ENCODE measurements at places on chromosomes 5 and 9.

DNA sequence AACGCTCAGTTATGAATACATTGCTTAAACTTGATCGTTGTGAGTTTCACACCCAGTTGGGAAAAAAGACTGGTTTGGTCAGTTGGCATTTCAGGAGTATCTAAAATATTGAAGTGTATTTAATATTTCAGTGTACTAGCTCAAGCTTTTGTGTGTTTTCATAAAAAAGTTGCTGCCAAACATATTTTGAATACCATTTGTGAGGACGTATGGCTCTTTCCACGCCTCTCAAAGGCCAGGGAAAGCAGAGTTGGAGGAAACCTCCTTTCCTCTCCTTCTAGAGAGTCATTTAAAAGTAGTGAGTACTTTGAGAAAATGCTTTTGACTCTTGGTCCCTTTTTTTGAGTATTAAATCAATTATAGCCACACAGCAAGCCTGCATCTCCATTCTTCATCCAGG lies 43.2 kb upstream of the ANKRD33B start:
- DNase-seq, result no peak

DNA sequence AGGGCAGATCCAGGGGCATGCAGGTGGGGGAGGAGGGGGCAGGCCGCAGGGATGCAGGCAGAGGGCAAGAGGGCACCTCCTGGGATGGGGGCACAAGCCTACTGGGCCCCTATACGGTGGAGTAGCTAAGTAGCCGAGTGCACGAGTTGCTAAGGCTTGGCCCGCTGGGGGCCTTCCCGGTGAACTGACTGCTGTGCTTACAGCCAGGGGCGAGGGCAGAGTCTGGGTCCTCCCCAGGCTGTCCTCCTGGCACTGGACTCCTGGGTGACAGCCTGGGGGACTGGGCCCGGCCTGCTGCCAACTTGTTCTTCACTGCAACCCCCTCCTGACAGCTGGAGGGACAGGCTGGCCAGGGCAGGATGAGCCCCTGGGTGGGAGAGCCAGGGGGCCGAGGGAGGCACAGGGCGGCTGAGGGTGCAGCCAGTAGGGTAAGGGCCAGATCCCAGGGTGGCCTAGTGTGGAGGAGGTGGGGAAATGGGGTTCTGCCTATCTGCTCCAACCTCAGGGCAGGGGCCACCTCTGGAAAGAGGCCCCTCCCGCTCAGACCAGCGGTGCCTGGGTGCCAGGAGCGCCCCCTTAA lies 1.7 kb upstream of the EGFL7 start:
- no peak for DNase-seq

DNA sequence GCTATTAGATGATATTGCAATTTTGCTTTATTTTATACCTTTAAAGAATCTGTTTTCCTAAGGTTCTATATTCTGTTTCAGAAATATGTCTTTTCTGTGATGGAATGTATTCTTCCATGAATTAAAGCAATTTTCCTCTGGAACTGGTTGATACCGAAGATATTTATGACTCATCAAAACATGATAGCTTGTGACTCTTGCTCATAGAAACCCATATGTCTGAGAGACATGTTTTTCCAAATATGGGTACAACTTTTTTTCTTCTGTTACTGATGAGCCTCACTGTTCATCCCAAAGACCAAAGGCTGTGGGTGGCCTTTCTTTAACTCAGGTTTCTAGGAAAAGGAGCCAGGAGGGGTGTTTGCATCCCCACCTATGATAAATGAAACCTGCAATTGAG lies 126.1 kb upstream of the PAPPA start:
- no peak for DNase-seq

DNA sequence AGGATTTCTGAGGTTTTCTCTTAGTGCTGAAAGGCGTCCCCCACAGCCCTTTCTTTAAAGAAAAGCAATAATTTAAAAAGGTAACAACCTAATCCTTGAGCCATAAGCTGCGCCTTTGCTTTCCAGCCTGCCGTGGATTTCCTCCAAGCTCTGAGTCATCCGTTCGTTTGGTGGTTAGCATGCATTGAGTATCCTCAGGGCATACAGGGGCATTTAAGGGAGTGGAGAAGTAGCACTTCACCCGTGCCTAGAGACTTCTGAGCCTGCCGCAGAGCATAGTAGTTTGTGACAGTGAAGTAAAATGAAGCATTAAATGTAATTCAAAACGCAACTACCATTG lies 892 bp upstream of the TNC start:
- DNase-seq, result no peak

DNA sequence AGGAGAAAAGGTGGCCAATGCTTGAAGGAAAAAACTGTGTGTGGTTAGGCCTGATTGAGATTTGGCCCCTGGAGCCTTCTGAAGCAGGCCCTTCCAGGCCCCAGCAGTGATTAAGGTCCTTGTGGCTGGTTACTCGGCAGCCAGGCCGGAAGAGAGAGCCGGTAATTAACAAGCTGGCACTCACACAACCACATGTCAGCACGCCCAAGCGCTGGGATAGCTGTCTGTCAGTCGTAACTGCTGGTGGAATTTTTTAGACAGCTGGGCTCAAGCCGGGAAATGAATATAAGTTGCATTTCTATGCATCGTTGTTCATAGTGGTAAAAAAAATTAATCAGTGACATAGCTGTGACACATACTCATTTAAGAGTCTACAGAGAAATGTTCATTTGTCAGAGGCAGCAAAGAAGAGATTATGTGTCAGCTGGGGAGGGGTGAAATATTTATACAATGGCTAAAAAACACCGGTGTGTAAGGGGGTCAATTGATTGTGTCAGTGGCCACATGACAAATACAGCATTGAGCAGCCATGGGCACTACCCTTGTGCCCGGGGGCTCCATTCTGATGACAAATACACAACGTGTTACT lies 13.7 kb upstream of the ARAP3 start:
- no peak for DNase-seq

GRCh38 chr5:153613672-153614071 lies 123.2 kb downstream of the GRIA1 start:
- no peak for DNase-seq

DNA sequence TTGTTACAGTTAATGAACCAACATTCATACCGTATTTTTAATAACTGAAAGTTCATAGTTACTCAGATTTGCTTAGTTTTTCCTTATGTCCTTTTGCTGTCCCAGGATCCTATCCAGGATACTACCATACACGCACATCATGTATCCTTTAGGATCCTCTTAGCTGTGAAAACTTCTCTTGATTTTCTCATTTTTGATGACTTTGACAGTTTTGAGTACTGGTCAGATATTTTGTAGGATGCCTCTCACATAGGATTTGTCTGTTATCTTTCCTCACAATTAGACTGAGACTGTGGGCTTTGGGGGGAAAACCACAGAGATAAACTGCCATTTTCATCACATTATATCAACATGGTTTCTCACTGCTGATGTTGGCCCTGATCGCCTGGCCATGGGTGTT lies 491.3 kb upstream of the TRPC7 start:
- DNase-seq, result no peak

GRCh38 chr9:107742531-107743309 lies 253.2 kb upstream of the KLF4 start:
- DNase-seq, result no peak

- DNase-seq, result no peak
Observed at GRCh38 chr9:129355631-129356030, 177.6 kb upstream of the IER5L start.

- DNase-seq, result no peak
Observed at GRCh38 chr5:105726093-105726492, 1944.6 kb downstream of the EFNA5 start.

DNA sequence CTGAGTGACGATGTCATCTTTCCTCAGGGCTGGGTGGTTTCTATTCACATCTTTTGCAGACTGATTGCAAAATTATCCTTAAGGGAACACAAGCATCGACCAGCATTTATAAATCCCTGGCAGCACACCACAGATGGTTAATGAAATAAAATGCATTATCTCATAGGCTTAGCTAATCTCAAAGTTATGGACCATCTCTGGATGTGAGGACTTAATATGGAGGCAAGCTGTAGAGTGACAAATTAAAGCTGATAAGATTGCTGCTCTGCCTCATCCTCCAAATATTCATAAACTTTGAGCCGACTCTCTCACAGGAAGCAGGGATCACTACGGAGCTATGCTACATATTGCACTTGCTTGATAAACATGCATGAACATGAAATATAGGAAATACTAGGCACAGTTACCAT lies 663.2 kb upstream of the RGMB start:
- DNase-seq, result no peak

DNA sequence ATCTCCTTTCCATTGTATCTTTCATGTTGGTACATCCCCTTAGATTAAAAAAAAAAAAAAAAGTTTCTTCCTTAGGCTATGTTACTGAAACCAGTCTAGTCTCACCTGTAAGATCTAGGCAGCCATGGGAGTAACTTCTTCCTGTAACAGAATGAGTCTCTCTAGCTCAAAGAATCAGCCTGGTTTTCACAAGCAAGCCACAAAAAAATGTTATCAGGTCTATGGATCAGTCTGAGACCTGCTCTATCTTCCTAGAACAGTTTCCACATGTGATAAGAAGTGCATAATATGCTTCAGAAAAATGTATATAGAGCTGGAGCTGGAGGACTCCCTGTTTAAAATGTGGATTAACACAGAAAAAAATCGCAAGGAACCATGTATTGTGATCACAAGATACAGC lies 53.8 kb downstream of the ARRDC3 start:
- DNase-seq, result no peak

GRCh38 chr5:123482258-123482657 lies 29.7 kb upstream of the CSNK1G3 start:
- no peak for DNase-seq

DNA sequence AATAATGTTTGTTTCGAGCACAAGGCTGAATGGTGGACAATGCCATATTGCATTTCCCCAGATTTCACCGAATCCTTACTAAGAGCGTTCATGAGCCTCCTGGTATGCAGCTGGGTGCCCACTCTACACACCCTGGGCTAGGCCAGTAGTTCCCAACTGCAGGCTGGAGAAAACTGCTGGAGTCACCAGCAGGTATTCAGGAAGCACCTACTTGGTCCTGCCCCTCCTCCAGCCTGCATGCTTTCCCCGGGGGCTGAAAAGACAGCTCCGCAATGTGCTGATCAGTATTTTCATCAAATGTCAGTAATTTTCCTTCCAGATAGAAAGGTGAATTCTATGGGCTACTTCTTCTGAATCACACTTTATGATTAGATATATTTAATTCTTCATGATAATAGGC lies 34.4 kb downstream of the SRD5A1 start:
- no peak for DNase-seq

DNA sequence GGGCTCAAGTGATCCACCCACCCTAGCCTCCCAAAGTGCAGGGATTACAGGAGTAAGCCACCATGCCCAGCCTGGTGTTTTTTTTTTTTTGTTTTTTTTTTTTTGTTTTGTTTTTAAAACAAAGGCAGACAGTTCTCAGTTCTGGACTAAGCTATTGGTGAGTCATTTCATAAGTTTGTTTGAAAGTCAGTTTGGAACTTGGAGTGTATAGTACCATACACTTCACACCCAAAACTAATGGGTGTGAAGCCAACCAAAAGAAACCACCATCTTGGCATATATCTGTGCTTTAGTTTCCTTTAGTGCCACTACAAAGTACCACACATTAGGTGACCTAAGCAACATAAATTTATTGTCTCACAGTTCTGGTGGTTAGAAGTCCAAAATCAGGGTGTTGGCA lies 13.4 kb downstream of the MAST4 start:
- no peak for DNase-seq

- DNase-seq, result no peak
Observed at GRCh38 chr9:90029386-90029785, 424.6 kb downstream of the GADD45G start.

- no peak for DNase-seq
Observed at GRCh38 chr5:136210259-136210658, 17.3 kb upstream of the SMIM32 start.

GRCh38 chr5:168770036-168770498 lies 190.9 kb upstream of the PANK3 start:
- no peak for DNase-seq

DNA sequence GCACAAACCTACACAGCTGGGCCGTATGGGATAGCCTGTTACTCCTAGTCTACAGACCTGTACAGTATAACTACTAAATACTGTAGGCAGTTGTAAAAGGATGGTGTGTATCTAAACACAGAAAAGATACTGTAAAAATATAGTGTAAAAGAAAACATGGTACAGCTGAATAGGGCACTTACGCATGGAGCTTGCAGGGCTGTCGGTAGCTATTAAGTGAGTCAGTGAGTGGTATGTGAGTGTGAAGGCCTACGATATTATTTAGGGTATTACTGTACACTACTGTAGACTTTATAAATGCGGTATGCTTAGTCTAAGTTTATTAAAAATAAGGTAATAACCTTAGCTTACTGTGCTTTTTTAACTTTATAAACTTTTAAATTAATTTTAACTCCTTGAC lies 1.2 kb downstream of the ZCCHC9 start:
- DNase-seq, result no peak

DNA sequence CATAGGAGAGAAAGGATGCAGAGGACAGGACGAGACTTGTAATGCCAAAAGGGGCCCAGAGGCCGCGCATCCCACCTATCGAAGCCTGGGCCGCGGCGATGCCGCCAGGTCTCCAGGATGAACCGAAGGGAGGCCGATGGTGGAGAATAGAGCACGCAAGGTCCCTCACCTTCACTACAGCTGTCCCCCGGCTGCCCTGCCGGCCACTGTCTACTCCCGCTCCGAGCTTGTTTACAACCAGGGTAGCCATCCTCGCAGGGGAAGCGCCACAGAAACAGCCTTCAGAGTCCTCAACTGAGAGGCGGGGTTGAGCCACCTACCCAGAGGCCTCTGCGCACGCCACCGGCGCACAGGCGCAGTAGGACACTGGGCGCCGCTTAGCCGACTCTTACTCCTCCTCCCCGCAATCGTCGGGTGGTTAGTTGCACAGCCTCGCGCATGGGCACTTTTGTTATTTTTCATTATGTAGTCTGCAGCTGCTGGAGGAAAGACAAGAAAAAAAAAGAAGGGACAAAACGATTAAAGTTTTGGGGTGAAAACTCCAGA lies at the start of gene TRIM23:
TRIM23 (minus strand) TSS at position 309 of the 546 bp plus-strand sequence; CDS start at position 250, 59 bp downstream.
- peak; percentile 81 for DNase-seq

GRCh38 chr9:76891874-76892273 lies 14.0 kb downstream of the PRUNE2 start:
- no peak for DNase-seq

GRCh38 chr5:154049636-154050035 lies 10.9 kb downstream of the MFAP3 start:
- no peak for DNase-seq

DNA sequence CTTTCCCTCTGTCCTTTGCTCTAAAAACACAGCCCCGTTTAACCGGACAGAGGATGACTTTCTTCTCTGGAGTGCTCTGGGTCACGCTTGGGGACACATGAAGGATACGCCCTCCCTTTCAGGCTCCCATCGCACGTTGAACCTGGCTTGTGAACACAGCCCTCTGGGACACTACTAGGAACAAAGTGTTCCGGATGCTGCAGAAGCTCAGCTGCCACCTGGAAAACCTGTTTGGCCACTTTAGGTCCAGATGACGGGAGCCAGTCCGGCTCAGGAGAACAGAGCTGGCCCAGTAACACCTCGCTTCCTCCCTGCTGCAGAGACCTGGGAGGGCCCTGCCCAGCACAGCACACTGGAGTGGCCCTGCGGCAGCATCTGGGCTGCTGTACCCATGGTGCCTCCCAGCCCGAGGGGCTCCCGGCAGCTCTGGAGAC lies 60.1 kb downstream of the GADD45G start:
- DNase-seq, result no peak

GRCh38 chr9:21993893-21994555 lies at the start of gene CDKN2A:
CDKN2A (minus strand) TSS chr9:21994392.
- DNase-seq, result peak; percentile 42
